ENCODE measurements at places on chromosomes 1 and 21.

- peak; percentile 59 for DNase-seq
Observed at GRCh38 chr1:79945391-79945790, 938.9 kb upstream of the ADGRL4 start.

GRCh38 chr1:13881385-13882088, 181.5 kb downstream of the PRDM2 start:
- peak; percentile 40 for DNase-seq

DNA sequence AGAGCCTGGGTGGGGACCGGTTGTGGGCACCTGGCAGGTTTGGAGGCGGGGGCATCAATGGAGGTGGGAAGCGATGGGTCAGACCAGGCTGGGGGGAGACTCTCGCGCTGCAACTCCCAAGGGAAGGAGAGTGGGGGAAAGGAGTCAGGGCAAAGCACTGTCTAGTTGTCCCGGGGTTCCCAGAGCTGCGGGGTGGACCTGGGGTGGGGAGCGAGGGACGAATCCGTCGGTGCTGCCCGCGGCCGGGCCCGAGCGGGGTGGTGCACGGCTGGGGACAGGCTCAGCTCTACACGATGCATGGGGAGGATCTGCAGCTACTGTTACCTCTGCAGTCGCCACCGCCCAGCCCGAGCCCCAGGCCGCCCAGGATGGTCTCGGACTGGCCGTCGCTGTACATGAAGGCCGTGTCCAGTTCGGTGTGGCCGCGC, 427 bp downstream of the AKR7A2 start:
- no peak for DNase-seq

GRCh38 chr1:1582585-1583346, 8.1 kb upstream of the SSU72 start:
- no peak for DNase-seq

- no peak for DNase-seq
Observed at GRCh38 chr1:160671603-160672517, 25.0 kb upstream of the SLAMF1 start.

DNA sequence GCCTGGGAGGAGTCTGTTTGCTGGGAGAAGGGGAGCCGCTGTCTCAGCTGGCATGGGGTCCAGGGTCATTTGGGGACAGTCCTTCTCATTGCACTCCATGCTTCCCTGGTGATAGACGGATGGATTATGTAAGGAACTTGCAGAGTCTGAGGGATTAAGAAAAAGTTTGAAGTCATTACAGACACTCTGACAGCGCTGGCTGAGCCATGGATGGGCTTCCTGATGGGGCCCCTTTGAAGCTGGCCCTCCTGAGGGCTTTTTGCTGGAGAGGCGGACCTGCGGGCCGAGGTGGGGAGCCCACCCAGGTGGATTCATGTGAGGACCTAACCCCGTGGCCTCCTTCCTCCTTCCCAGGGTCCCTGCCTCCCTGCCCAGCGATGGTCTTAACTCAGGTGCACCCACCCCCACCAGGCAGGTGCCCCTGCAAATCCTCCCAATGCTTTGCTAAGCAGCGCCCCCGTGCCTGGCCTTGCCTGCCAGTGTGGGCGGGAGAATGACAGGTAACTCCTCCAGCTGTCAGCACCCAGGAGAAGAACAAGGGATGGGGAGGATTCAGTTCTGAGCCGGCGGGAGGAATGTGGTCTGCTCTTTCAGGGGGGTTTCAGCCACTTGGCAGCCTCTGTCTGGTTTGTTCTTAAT, 24.2 kb upstream of the C1orf174 start:
- DNase-seq, result no peak

- no peak for DNase-seq
Observed at GRCh38 chr1:111199329-111199728, 1.1 kb downstream of the DENND2D start.

GRCh38 chr1:8252266-8252951, 65.5 kb upstream of the SLC45A1 start:
- DNase-seq, result no peak

GRCh38 chr1:168794057-168794456, 65.1 kb upstream of the DPT start:
- no peak for DNase-seq

- no peak for DNase-seq
Observed at GRCh38 chr21:32372755-32373154, 20.1 kb downstream of the URB1 start.

GRCh38 chr1:70581661-70582060, 170.6 kb downstream of the CTH start:
- no peak for DNase-seq

DNA sequence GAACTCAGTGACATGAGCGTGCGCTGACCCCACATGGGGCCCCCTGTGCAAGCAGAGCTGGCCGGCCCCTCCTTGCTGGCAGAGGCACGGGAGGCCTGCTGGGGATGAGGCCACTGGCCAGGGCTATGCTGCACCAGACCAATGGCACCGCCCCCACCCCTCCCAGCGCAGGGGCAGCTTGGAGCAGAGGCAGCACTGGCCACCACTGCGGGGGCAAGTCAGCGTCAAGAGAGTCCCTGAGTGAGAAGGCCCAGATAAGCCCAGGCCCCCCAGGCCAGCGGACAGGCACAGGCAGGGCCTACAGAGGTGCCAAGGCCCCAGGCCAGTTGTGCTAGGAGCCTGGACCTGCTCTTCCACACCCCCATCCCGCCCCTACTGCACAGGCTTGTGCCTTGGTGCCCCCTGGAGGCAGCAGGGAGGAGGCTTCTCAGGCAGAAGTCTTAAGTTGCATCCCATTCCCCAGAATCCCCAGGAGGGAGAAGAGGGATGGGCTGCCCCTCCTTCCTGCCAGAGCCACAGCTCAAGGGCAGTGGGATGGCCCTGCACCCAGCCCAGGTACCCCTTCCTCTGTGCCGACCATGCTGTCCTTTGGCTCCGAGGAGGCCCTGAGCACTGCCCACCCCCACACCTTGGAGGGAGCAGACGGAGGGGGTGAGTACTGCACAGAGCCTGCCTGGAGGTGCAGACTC, 35.8 kb downstream of the EPHX1 start:
- peak; percentile 89 for DNase-seq

DNA sequence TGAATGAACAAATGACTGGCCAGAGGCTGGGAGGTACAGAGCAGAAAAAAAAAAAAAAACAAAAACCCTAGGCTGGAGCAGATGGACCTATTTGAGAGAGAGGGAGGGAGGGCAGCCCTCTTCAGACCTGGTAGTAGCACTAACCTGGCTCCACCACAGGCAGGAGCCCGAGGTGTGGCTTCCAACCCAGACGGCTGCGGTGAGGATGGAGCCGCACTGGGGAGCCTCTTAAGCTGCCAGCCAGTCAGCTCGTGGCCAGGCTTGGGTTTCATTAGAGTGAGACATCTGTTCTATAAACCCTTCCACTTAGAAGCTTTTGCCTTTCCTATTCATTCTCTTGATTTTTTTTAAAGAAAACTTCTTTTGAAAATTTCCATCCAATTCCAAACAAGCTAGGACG, 16.8 kb downstream of the LGR6 start:
- DNase-seq, result peak; percentile 56

GRCh38 chr1:17635811-17636210, 96.3 kb downstream of the ARHGEF10L start:
- no peak for DNase-seq

DNA sequence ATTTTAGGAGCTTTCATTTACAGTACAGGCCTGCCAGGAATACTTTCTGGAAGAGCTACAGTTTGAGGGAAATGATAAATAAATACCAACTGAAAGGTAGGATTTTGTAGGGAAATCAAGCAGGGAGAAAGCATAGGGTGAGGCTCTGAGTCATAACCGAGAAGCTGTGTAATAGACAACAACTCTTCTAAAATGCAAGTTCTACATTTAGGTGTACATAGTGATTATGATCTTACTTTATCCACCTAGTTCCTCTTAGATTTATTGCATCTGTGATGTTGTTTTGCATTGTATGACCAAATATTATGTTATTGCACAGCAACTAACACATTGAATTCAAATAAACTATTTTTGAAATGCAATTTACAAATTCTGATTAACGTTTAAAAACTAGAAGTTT, 819.3 kb downstream of the PLA2G4A start:
- no peak for DNase-seq

- peak; percentile 73 for DNase-seq
Observed at GRCh38 chr1:31706384-31707058, 2.7 kb upstream of the COL16A1 start.

DNA sequence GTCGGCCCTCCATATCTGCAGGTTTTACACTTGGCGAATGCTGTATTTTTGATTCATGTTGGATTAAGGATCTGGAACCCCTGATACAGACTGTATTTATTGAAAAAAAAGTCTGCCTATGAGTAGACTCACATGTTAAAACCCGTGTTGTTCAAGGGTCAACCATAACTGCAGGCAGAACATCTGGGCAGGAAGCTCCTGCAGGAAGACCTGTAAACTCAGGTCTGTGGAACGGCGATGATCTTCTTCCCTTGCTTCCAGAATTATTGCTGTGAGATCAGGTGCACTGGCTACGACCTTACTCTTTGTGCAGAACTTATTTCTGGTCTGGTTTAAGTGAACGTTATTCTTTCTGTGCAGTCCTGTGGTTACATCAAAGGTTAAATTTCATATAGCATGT, 96.6 kb downstream of the DISC1 start:
- DNase-seq, result no peak

DNA sequence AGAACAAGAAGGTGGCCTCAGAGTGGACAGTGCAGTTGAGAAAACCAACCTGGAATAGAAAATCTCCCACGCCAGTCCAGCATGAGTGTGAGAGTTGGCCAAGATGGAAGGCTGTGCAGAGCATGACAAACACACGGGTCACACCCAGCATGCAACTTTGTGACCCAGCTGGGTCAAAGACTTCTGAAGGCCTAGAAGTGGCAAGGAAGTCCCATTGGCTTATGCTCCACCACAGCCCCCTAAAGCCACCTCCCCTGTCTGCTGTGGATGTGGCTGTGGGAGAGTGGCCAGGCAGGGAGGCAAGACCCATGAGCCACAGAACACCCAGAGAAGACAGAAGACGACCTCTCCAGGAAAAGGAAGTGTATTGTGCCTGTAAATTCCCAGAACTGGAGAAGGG, 13.6 kb downstream of the BATF3 start:
- no peak for DNase-seq

GRCh38 chr21:34593954-34594531, 20.9 kb downstream of the RCAN1 start:
- no peak for DNase-seq

DNA sequence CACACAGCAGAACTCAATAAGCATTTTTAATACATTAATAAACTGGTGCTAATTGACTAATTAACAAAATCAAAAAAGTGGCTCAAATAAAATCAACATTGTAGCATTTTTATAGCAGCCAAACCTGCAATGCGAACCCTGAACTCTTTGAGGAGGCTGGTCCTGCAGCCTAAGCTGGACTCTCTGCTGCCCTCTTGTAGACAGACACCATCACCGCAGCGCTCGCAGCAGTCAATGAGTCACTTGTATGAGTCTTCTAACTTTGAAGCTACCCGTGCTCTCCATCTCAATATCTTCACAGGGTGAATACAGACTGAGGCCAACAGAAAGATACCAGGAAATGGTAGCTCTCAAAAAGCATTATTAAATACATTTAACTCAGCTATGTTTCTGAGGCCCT, 9.7 kb upstream of the KRTAP7-1 start:
- peak; percentile 0 for DNase-seq

GRCh38 chr1:201405484-201405831, 6.3 kb upstream of the LAD1 start:
- DNase-seq, result no peak

DNA sequence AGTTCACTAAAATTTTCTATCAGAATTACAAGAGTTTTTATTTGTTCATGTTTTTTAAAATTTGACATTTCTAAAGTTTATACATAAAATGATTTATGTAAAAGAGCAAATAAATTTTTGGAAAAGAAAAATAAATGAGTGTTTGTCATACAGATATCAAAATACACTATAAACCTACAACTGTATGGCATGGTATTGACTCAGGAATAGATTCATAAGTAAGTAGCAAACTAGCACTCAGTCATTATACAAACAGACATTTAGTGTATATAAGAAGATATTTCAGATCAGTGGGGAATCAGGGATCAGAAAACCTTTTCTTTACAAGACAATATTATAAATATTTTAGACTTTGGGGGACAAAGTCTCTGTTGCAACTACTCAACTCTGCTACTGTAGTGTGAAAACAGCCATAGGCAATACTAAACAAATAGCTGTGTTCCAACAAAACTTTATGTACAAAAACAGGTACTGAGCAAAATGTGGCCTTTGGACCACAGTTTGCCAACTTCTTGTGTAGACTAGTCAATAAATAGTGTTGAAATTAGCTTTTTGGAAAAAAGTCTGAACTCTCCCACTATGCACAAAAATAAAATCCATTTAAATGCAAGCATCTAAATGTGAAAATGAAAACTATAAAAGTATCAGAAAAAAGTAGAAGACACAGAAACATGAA, 508.8 kb upstream of the CAMK1G start:
- DNase-seq, result no peak

GRCh38 chr1:239731082-239731748, 344.8 kb downstream of the CHRM3 start:
- no peak for DNase-seq

DNA sequence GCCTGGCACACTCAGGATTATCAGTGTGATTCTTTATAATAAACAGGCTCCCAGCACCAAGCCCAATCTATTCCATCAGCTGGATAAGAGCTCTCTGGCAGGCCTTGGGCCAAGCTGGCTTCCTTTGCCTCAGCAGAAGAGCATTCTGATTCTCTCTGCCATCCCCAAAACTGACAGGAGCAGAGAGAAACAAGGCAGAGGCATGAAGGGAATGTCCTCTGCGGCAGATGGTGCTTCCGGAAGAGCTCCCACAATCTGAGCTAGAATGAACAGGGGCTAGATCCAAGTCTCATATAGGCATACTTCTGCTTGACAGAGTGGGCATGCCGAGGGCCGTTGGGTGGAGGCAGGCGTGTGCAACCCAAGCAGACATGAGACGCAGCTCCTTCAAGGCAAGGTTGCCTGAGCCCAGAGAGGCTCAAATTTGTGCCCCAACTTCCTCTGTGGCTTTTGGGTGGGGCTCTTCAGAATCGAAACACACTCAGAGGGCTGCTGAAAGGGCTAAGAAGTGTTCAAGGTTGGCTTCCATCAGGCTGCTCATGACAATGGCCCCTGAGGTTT, 4.0 kb downstream of the CAPN2 start:
- no peak for DNase-seq

GRCh38 chr1:30721812-30722537, 1.4 kb downstream of the MATN1 start:
- no peak for DNase-seq

DNA sequence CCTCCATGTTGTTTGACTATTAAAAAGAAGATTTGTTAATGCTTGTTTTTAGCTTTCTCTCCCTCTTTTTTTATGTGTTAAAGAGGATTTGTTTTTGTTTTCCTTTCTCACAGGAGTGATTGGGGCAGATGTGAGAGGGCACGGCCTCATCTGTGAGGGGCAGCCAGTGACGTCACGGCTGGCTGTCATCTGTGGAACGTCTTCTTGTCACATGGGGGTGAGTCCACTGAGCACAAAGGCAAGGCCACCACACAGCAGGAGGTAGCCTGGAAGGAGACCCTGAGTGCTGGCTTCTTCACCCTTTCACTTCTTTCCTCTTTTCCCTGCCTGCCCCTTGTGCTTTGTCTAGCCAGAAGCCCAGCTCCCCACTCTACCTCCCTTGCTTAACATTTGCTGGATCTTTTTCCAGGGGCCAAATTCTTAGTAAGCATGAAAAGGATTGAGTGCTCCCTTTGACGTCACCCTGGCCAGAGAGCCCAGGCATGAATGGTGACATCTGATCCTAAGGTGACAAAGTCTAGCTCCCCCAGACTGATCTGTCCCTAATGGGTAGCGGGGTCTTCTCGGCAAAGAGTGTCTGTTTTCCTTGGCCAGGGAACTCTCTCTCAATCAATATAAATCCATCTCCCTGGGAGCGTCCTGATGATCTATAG, 257.2 kb downstream of the FGGY start:
- no peak for DNase-seq

- DNase-seq, result no peak
Observed at GRCh38 chr1:80806431-80806830, 994.3 kb upstream of the ADGRL2 start.

GRCh38 chr1:18575620-18576019, 55.0 kb upstream of the PAX7 start:
- DNase-seq, result no peak
